ENCODE measurements at places on chromosomes 2 and 18.
A peak's percentile ranks its signal among the peaks of the same experiment; 100 is the strongest.

- DNase-seq, result no peak
These were observed 14.1 kb downstream of the ORC4 start for GRCh38 chr2:148006249-148007007.

DNA sequence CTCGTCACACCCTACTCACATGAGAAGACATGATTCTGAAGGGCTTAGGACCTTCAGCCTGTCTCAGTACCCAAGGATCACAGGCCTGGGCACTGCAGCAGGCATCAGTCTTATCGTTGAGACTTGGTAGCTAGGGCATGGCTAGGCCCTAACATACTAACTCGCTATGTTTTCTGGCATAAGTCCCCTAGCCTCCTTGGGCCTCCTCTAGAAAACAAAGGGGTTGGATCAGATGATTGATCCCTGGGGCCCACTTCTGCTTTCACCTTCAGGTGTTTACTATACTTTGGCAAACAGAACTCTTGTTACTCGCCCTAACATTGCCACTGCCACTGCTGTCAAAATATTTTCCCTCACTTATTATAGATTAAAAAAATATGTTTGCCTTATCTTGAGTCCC lies 44.2 kb downstream of the VSNL1 start:
- no peak for DNase-seq

GRCh38 chr2:57869758-57870344 lies 176.8 kb upstream of the VRK2 start:
- DNase-seq, result no peak

DNA sequence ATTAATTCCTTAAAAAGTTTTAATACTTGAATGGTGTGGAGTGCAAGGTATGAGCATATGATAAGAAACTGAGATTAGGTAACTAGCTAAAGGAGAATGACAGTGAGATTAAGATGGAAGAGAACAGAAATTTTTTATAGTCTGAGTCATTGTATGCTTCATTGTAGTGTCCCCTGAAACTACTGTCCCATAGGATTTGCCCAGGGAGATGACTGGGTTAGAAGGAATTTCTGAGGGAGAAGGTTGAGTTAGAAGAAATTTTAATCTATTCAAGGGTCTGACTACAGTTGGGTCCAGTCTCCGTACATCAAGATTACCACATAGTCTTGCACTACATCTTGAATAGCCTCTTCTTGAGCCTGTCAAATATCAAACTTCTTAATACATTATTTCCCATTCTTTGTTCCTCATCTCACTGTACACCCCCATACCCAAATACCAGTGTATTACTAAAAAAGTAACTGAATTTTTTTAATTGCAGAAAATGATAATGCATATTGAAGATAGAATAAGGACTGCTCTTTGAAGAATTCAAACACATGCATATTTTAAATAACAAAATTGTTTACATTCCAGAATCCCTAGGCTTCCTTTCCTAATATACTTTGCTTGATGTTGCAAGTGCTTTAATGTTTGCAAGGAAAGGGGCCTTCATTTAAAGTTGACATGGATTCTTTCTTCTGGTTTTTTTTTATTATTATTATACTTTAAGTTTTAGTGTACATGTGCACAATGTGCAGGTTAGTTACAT lies 314.3 kb upstream of the COL3A1 start:
- no peak for DNase-seq

GRCh38 chr2:147760984-147761383 lies 83.8 kb upstream of the ACVR2A start:
- no peak for DNase-seq

DNA sequence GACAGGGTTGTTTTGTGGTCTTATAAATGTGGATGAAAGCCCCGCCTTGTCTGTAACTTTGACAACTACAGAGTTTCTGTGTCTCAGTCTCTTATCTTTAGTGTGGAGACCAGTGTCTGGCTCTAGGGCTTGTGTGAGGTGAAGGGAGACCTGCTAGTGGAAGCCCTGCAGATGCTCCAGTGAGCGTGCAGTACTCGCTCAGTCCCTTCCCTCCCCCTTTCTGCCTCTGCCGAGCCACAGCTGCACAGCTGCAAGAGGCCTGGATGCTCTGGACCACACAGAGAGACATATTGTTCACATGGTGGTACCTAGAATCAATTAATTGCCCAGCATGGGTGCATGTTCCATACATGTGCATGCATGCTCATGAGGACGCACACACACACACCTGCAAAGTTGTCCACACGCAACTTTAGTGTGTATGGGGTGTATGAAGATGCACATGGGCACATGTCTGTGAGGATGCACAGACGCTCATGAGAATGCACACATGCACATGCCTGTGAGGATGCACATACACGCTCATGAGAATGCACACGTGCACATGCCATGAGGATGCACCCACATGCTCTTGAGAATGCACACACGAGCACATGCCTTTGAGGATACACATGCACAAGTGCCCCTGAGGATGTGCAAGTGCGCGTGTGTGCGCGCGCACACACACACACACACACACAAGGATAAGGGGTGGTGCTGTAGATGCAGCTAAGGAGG lies 282.1 kb upstream of the HS6ST1 start:
- DNase-seq, result no peak

- DNase-seq, result peak; percentile 69
These were observed 245.1 kb downstream of the NEDD4L start for GRCh38 chr18:58288921-58289797.

DNA sequence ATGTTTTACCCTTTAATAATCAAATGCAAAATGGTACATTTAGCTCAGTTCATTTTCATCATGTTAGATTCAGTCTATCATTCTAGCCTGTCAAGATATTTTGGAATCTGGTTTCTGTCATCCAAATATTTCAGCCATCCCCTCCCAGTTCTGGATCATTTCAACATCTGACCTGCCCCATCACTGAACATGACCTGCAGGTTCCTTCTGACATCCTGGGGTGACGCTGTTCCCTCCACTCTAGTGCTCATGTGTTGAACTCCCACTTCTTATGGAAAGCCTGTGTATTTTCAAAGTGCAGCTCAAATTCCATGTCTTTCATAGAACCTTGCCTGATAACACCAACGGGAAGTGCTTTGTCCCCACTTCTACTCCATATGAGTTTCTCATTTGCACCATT lies 320.0 kb upstream of the TNP1 start:
- DNase-seq, result no peak

DNA sequence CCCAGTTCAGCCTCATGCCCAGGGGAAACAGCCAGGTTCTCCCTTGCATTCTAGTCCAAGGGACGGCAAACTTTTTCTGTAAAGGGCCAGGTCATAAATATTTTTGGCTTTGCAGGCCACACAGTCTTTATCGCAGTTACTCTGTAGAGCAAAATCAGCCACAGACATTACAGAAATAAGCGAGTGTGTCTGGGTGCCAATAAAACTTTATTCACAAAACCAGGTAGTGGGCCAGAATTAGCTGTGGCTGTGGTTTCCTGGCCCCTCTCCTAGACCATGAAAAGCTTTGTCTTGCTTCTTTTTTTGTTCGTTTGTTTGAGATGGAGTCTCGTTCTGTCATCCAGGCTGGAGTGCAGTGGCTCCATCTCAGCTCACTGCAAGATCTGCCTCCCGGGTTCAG lies 80.1 kb downstream of the EIPR1 start:
- DNase-seq, result no peak

DNA sequence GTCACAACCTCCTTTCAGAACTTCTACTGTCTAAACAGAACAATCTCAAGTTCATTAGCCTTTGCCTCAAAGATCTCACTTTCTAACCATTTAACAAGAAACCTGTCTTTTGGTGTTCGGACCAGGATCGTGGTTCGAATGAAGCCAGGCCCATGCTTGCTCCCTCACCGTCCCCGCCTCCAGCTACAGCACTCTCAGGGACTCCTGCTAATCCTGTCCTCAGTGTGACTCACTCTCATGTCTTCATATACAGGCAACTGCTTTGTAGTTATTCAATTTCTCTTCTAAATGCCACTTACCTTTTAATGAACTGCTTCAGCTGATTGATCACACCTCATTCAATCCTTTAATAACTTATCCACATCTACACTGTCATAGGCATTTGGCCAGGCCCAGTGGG lies 15.8 kb downstream of the SERTAD2 start:
- no peak for DNase-seq

- no peak for DNase-seq
These were observed 48.7 kb downstream of the ST3GAL5 start for GRCh38 chr2:85840091-85840490.

DNA sequence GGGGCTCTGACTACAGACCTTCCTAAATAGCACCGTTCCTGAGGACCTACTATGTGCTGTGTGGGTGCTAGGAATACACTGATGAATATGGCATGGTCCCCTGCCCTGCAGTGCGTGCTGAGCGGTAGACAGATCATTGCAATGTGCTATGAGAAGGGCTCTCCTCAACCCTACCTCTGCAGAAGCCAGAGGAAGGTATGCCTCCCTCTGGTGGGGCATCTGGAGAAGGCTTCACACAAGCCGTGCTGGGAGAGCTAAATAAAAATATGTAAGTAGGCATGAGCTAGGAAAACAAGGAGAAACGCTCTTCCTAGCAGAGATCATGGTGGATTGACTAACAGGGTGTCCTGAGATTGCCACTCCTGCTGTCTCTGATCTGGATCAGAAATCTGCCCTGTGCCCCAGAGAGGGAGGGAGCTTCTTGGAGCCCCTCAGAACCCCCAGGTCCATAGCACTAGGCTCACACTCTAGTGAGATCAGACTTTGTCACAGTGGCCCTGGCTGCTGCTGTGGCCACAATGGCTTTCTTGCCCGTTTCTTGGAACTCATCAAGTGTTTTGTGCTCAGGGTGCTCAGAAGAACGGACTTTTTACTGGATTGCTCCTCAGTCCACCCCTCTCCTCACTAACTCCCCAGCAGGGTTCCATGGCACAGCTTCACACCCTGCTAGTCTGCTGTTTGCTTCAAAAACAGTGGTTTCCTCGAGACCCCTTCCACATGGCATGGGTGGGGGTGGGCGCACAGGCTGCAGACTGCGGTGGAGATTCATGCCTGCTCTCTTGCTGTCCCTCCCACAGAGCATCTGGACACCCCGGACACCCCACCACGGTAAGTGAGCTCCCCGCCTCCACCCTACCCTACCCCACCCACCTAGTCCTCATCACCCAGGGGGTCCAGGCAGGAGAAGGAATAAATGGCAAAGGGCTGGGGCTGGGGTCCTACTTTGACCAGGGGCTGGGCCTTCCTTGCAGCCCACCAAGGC lies 14.2 kb downstream of the SIGLEC15 start:
- peak; percentile 51 for DNase-seq

DNA sequence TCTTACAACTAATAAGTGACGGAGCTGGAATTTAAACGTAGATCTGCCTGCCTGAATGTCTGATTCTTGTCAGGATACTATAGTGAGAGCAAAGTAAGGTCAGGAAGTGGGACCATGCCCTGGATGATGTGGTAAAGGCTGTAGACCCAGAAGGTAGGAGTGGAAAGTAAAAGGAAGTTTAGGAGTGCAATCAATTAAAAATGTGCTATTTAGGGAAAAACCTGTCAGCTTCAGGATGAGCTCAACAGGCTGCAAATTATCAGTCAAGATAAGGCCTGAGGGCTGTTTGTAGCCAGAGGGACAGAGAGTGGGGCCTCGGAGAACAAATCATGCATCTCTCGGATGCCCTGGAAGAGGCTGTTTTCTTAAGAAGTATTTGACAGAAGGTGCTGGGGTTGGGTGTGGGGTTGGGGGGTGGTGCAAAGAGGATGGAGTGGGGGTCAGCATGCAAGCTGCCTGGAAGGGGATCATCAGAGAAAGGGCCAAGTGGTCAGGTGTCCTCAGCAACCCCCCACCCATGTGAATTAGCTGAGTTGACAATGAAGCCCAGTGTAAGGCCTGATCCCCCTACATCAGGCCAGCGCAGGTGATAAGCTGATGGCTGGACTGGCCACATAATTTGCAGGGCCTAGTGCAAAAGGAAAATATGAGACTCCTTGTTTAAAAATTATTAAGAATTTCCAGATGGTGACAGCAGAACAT lies 53.2 kb upstream of the MAPRE3 start:
- DNase-seq, result no peak

DNA sequence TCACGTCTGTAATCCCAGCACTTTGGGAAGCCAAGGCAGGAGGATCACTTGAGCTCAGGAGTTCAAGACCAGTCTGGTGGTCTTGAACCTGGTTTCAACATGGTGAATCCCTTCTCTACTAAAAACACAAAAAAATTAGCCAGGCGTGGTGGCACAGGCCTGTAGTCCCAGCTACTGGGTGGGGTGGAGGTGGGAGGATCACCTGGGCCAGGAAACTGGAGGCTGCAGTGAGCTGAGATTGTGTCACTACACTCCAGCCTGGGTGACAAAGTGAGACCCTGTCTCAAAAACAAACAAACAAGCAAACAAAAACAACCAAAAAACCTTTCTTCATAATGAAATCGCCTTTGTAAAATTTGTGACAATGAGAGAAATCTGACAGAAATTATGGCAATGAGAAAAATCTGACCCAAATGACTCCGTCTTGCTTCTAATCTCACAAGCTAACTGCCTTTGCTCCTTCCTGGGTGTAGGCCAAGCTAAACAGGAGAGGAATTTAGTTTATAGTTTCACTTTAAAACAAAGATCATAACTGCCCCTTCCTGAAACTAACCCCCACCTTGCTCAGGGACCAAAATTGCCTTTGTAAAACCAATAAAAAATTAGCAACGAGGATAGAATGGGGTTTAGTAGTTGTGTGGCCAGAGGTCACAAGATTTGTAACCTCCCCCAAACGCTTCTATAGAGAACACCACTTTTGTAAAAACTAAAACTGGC lies 60.7 kb upstream of the KIF5C start:
- DNase-seq, result peak; percentile 51

DNA sequence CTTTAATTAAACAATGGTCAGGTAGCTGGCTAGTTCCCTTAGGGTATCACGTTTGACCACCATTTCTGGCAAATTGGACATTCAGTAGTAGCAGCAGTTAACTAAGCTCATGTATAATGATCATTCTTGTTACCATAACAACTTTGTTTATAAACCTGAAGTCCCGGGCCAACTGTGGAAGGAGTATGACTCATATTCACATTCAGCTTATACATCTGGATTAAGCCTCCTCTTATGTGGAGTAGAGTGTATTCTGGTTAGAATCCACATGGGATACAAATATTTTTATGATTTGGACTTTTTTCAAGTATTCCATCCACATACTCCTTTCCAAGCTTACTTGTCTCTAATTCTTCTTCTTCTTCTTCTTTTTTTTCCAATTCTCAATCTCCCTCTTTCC lies 70.3 kb upstream of the ZSWIM2 start:
- DNase-seq, result peak; percentile 91

- DNase-seq, result no peak
These were observed 55.4 kb downstream of the UXS1 start for GRCh38 chr2:106138543-106139237.

- no peak for DNase-seq
These were observed 448.5 kb downstream of the ZEB2 start for GRCh38 chr2:144071461-144071860.

DNA sequence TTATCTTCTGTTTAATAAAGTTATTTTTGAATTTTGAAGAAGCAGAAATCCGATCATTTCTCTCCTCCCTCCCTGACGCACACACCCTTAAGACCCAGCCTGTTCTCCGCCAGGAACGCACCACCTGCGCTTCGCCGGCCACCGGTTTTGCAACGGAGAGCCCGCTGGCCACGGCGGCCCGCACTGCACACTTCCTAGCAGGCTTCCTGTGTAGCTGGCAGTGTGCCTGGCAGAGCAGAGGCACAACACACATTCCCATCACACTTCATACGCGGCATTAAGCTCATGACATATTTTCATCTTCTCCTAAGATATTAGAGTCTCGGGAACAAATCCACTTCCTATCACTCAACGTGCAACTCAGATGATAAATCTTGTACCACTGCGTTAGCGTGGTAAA lies 148.0 kb downstream of the HDAC4 start:
- DNase-seq, result no peak

- DNase-seq, result no peak
These were observed 282.1 kb upstream of the NT5C1B start for GRCh38 chr2:18871430-18871829.

- DNase-seq, result no peak
These were observed 79.7 kb downstream of the GBX2 start for GRCh38 chr2:236088368-236089057.

Data from retinal pigment epithelial cell (primary cell).